ENCODE measurements at places on chromosomes 5 and 9.

- DNase-seq: peak; percentile 75
Observed at GRCh38 chr9:129889941-129890717, 54.9 kb downstream of the USP20 start.

- peak; percentile 71 for DNase-seq
Observed at GRCh38 chr9:136225748-136226679, 19.6 kb downstream of the QSOX2 start.

- no peak for DNase-seq
Observed at GRCh38 chr5:38780945-38781344, 64.9 kb upstream of the OSMR start.

DNA sequence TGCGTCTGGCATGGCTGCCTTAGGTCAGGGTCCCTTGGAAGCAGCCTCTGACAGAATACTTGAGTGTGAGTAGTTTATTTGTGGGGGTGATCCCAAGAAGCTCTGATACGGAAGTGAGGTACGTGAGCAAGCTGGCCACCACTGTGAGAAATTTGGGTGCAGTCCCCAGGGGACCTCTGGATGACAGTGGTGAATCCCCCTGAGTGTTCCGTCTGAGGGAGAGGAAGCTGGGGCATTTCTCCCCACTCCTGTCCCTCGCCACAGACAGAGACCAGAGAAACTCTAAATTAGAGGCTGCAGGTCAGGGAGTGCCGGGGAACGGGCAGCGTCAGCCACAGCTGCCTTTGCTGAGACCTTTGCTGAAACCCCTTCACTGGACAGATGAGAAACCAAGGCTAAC, 155.9 kb upstream of the COL5A1 start:
- no peak for DNase-seq

DNA sequence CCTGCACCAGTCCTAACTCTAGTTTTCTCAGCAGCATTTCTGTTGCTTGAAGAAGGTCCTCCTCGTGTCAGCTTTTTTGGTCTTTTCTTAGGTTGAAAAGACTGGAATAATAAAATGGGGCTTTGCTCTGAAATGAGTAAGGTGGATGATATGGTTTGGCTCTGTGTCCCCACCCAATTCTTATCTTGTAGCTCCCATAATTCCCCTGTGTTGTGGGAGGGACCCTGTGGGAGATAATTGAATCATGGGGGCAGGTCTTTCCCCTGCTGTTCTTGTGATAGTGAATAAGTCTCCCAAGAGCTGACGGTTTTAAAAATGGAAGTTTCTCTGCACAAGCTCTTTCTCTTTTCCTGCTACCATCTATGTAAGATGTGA, 53.6 kb downstream of the LIX1 start:
- no peak for DNase-seq

- no peak for DNase-seq
Observed at GRCh38 chr5:36796155-36796554, 80.4 kb upstream of the NIPBL start.

DNA sequence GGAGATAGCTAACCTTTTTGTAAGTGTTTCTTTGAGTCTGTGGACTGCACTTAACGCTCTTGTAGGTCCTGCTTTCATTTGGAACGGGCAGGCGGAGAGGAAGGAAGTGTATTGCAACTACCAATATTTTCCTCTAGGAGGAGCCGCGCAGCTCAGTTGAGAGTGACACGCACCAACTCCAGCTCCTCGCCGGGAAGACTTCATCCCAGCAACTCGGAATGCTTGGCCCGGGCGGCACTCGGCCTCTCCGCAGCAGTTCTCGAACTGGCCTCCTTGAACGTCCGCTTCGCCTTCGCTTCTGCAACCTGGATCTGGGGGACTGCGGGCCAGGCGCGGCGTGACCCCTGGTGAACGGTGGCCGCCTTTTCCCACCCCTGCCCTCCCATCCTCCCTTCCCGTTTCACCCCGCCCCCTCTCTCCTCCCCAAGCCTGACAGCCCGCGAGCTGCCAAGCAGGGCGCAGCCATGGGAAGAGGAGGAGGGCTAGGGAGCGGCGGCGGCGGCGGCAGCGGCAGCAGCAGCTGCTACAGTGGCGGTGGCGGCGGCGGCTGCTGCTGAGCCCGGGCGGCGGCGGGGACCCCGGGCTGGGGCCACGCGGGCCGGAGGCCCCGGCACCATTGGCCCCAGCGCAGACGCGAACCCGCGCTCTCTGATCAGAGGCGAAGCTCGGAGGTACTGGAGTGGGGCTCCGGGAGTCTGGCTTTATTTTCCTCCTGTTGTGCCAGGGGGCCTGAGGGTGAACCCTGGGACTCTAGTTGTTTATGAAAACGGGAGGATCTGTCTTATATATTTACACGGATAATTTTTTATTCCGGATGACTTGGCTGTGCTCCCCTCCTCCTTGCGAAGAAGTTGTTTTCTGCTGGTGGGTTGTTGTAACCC, at the start of gene GHR:
GHR (plus strand) TSS at position 155 of the 881 bp plus-strand sequence. CDS start 142,436 bp downstream, outside the sequence.
- DNase-seq: no peak

GRCh38 chr9:130698514-130698913, 4.9 kb downstream of the EXOSC2 start:
- DNase-seq: no peak

- no peak for DNase-seq
Observed at GRCh38 chr9:99213197-99213596, 8.5 kb downstream of the ALG2 start.

GRCh38 chr9:127828262-127829031, 25.8 kb downstream of the FPGS start:
- DNase-seq: no peak

- no peak for DNase-seq
Observed at GRCh38 chr9:84285381-84285780, 55.2 kb downstream of the SLC28A3 start.

- DNase-seq: no peak
Observed at GRCh38 chr5:75534734-75535133, 23.0 kb downstream of the POLK start.

- DNase-seq: no peak
Observed at GRCh38 chr9:111076042-111076441, 37.8 kb upstream of the LPAR1 start.

- DNase-seq: no peak
Observed at GRCh38 chr5:77733130-77733529, 43.0 kb downstream of the TBCA start.

DNA sequence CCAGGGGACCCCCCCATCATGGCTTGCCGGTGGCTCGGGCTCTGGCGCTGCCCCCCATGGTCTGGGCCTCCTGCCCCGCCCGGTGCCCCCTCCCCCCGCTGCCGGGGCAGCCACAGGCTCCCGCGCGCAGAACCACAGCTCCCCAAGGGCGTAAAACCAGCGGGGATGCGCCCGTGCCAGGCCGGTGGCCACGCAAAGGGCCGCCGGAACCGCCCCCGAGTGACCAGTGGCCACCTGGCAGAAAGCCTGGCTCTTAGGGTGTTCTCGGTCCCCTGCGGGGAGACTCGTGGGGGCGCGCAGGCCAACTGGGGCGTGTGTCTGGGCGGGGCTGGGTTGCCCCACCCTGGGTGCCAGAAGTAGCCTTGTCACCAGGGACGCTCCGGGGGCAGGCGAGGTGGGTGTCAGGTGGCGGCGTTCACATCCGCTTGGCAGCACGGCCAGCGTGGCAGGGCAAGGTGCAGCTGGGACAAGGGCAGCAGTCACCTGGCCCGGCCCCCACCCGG, 515 bp upstream of the AGPAT2 start:
- DNase-seq: no peak

- DNase-seq: no peak
Observed at GRCh38 chr5:54301220-54301619, 9.2 kb downstream of the ARL15 start.

DNA sequence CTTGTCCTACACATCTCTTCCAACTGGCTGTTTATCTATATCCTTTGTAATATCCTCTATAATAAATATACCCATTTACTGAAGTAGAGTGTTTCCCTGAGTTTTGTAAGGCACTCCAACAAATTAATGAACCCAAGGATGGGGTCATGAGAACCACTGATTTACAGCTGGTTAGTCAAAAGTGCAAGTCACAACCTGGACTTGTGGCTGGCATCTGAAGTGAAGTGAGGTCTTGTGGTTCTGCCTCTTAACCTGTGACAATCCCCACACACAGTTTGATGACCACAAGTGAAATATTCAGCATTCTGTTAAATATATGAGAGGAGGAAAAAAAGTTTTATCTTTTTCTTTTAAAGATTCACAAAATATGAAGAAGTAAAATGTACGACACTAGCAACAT, 126.1 kb downstream of the NR2F1-AS1 start:
- no peak for DNase-seq

DNA sequence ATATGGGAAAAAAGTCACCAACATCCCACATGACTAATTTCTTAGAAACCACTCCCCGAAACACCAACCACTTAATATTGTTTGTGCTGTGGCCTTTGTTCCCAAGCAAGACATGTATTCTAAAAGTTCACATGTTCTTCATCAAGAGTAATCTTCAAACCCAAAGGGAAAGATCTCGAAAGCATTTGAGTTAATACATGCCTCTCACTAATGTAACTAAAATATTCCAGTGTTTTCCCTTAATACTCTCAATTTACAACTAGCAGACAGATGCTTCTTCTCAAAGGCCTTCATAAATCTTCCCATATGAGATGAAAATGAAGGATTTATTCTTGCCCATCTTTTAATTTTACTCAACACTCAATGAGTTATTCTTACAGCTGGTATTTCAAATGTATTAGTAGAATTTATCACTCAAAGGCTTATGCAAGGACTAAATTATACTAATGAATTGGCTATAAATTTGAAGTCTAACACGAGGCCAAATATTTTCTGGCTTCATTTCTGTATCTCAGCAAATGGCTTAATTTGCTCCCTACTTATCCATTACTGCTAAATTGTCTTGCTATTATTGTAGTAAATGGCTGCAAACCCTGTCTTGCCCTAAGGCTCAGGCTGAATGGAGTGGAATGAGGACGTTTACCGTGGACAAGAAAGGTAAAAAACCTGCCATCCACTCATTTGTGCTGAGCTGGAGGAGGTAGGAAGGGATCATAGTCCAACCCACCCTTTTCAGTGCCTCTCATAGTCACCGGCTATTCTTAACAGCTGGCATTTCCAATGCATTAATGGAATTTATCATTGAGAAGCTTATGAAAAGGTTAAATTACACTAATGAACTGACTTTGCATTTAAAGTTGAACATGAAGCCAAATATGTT, 474.4 kb downstream of the RASEF start:
- no peak for DNase-seq

- no peak for DNase-seq
Observed at GRCh38 chr5:93417490-93417889, 163.5 kb downstream of the NR2F1-AS1 start.

GRCh38 chr5:55816342-55816741, 34.8 kb upstream of the IL31RA start:
- DNase-seq: no peak

GRCh38 chr9:104276709-104277245, 182.7 kb downstream of the SMC2 start:
- no peak for DNase-seq

GRCh38 chr9:127075624-127076372, 46.6 kb downstream of the ANGPTL2 start:
- no peak for DNase-seq

- no peak for DNase-seq
Observed at GRCh38 chr5:57456531-57457135, 26.0 kb downstream of the ACTBL2 start.

DNA sequence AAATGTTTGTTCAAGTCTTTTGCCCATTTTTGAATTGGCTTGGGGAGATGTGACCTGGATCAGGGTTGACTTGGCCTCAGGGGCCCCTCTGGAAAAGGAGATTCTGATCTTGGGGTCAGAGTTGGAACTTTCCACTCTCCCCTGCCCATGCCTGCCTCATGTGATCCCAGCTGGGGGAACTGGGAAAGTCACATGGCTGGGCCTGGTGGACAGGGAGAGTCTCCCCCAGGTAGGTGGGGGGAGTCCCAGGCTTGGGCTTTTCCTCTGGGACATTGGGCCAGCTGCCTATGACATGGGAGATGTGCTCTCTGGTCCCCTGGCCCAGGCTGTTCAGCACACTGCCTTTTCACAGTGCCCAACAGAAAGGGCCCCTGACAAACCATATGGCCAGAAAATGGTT, 60.7 kb downstream of the NDST1 start:
- no peak for DNase-seq

GRCh38 chr9:81979196-81979595, 9.4 kb upstream of the SPATA31D1 start:
- no peak for DNase-seq

- no peak for DNase-seq
Observed at GRCh38 chr9:89537166-89537565, 39.3 kb upstream of the SEMA4D start.

DNA sequence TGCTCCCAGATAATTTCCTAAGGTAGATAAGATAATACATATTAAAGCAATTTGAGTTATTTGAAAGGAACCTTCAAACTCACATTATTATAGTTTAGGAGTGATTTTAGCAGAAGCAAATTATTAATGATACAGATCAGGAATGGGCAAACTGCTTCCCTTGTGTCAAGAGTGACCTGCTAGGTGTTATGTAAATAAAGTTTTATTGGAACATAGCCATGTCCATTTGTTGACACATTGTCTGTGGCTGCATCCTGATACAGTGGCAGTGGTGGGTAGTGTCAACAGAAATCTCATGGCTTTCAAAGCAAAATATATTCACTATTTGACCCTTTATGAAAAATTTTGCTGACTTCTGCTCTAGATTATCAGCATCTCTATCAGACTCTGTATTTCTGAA, 11.4 kb upstream of the BASP1 start:
- no peak for DNase-seq

DNA sequence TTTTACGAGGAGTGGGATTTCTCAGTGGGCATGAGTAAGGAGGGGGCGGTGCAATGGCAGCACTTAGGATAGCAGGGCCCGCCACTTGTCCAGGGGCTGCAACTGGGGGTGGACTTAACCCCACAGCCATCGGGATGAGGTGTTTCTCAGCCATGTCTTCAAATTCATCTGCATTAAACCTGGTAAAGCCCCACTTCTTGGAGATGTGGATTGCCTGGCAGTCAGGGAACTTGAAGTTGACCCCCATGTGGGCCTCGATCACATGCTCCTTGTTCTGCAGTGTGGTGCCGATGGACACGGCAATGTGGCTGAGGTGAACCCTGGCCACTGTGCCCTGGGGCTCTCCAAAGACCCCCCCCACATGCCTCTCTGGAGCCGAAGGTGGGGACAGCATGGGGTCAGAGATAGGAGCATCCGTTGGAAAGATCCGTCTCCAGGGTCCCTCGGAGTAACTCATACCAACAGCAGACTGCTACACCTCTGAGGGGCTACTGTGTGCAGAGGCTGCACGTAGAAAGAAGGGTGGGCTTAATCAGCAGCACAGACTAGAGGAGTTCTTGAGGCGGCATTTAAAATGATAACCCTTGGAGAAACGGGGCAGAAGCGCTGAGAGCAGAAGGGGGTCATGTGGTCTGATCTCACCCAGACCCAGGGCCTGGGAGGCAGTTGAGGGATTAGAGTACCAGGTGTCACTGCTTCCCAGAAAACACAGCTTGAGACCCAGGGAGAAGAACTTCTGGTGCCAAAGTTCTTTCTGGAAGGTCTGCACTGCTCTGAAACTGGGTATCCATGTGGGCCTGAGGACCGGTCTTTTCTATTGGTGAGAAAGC, 141.4 kb downstream of the MTX3 start:
- DNase-seq: no peak

- DNase-seq: no peak
Observed at GRCh38 chr5:65753189-65753588, 31.2 kb downstream of the NLN start.

- DNase-seq: no peak
Observed at GRCh38 chr9:3961409-3961808, 338.5 kb downstream of the GLIS3 start.

- DNase-seq: no peak
Observed at GRCh38 chr5:95280401-95281095, 4.3 kb downstream of the MCTP1 start.

Measured in activated naive CD4-positive, alpha-beta T cell treated with anti-CD3 and anti-CD28 coated beads, Interleukin-2, amount 50 U/mL, for 16 hours (primary cell).